Stomach (tissue), 19 donors: ENCODE measurements at places on chromosomes 5 and 9. TPM values are rescaled to one million over a fixed set of nuclear protein-coding genes. Genes with fewer than 3 reads are reported as not detected.

- no peak for DNase-seq
- H3K4me1 ChIP-seq, result peaks cover 19% of the 10 kb centered on the region
- no peak overlapping the region for H3K4me3 ChIP-seq
- H3K27ac ChIP-seq, result peak overlapping the region; percentile 92
Measured at GRCh38 chr9:5436441-5436840, 1.3 kb downstream of the PLGRKT start.

DNA sequence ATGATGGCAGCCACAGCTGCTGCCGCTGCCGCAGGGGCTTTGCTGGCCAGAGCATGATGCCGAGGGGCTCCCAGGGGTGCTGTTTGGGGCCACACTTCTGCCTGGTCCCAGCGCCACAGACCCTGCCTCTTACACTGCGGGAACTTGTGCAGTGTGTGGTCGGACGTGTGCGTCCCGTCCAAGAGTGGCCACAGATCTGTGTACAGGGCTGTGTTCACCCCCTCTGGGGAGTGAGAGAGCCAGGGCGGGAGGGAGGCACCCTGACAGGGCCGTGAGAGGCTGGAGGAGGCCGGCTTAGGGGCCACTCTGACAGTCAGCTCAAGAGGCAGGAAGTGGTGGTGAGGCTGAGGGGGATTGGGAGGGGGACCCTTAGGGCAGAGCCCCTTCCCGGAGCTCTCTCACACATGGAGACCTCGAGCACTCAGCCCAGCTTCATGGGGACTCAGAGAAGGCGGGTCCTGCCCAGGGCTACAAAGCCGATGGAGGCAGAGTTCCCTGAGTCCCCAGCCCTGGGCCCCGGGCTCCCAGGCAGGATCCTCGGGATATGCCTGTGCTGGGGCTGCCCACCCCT lies 13.1 kb upstream of the CARD19 start:
- no peak overlapping the region for H3K4me3 ChIP-seq
- no peaks in the 10 kb centered on the region for H3K27me3 ChIP-seq
- peaks cover 12% of the 10 kb centered on the region for H3K36me3 ChIP-seq

GRCh38 chr5:59090323-59090722 lies 507.4 kb downstream of the RAB3C start:
- no peak for DNase-seq
- H3K4me1 ChIP-seq, result peaks cover 39% of the 10 kb centered on the region
- H3K36me3 ChIP-seq, result no peaks in the 10 kb centered on the region
- H3K4me3 ChIP-seq, result no peak overlapping the region
- H3K27me3 ChIP-seq, result no peaks in the 10 kb centered on the region

- no peak overlapping the region for H3K27ac ChIP-seq
- H3K27me3 ChIP-seq, result no peaks in the 10 kb centered on the region
- H3K36me3 ChIP-seq, result no peaks in the 10 kb centered on the region
- no peak overlapping the region for H3K4me3 ChIP-seq
Measured at GRCh38 chr9:91924090-91924489, 25.9 kb downstream of the ROR2 start.

GRCh38 chr5:146283344-146283761 lies 55.3 kb upstream of the POU4F3 start:
- H3K27me3 ChIP-seq, result no peaks in the 10 kb centered on the region
- H3K4me3 ChIP-seq, result no peak overlapping the region
- no peak for DNase-seq
- H3K27ac ChIP-seq, result no peak overlapping the region
- no peaks in the 10 kb centered on the region for H3K4me1 ChIP-seq

- DNase-seq, result no peak
- peaks cover 37% of the 10 kb centered on the region for H3K36me3 ChIP-seq
Measured at GRCh38 chr5:132766806-132767055, 10.3 kb downstream of the SEPTIN8 start.

The DAB2 gene
- total RNA-seq, result 74.4 TPM

The HTR4 gene
- 0.92 TPM for total RNA-seq
